ENCODE measurements at places on chromosomes 11 and 22. TPM values are rescaled to one million over a fixed set of nuclear protein-coding genes. Genes with fewer than 3 reads are reported as not detected.

Gene ADM2
- total RNA-seq, result 3.2 TPM

Gene OTOG
- 0.78 TPM for total RNA-seq

Gene CSF2RB
- not detected for total RNA-seq

Gene ROM1
- 0.86 TPM for total RNA-seq

Gene BTBD18
- total RNA-seq, result not detected

Gene ARRB1
- total RNA-seq, result 36.0 TPM

Gene TOM1
- total RNA-seq, result 38.2 TPM

Gene RBM4
- total RNA-seq, result 239 TPM

Gene DCDC1
- 7.3 TPM for total RNA-seq

GRCh38 chr22:46406349-46406748, 70.8 kb downstream of the TRMU start:
- DNase-seq, result no peak

DNA sequence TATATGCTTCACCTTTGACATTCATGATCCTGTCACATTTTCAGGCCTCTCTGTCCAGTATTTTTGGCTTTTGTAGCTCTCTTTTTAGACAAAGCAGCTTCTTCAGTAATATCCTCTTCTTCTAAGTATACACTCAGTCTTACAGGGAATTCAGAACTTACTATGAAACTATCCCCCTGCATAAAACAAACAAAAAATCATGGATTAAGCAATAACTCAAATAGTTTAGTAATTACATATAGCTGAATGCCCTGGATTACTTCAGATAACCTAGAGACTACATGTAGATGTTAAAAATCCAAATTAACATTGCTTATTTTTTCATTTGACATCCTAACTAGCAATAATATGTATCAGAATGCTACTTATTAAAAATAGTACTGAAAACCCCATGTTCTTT, 5.2 kb downstream of the TAF1D start:
- DNase-seq, result no peak

DNA sequence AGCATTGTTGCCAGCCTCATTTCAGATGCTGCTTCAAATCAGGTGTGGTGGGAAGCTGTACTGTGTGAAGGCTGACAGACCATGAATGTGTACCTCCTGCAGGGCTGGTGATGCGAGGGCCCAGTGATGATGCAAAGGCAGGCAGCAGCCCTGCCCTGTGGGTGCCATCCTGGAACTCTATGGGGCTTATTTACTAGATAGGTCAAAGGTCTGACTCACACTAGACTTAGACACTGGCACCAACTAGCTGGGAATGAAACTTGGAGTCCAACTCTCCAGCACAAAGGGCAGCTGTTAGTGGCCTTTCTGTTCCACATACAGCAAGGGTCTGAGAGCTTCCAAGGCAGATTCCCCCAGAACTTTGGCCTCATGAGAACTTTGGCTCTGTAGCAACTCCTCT, 138.4 kb downstream of the TTC17 start:
- DNase-seq, result no peak

DNA sequence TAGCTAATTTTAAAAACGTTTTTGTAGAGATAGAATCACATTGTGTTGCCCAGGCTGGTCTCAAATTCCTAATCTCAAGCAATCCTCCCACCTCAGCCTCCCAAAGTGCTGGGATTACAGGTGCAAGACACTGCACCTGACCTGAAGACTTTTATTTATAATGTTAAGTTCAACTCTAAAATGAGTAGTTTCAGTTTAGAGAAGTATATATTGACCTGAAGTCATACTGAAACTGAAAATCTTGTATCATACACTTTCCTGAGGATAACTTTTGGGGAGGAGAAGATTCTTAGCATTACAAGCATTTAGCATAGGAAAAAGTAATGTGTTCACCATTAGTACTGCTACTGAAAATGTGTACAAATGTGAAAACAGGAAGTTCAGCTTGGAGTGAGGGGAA, 249.3 kb downstream of the CASP12 start:
- no peak for DNase-seq

- no peak for DNase-seq
Measured at GRCh38 chr11:79227767-79228755, 212.8 kb downstream of the TENM4 start.

DNA sequence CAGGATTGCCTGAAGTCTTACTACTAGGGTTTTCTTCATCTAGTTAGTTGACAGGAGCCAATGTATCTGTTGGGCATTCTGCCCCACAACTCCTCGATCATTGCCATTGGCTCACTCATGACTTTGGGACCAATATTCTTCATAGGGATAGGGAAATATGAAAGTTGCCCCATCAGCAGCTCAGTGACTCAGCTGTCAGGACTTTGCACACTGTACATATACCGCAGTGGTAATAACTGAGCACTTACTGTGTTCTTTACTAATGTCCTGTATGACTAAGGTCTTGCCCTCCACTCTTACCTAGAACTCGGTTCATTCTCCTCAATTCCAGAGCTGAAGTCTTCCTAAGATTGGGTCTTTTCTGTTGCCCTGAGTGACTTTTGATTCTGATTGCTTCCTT, 46.8 kb upstream of the PGR start:
- no peak for DNase-seq

DNA sequence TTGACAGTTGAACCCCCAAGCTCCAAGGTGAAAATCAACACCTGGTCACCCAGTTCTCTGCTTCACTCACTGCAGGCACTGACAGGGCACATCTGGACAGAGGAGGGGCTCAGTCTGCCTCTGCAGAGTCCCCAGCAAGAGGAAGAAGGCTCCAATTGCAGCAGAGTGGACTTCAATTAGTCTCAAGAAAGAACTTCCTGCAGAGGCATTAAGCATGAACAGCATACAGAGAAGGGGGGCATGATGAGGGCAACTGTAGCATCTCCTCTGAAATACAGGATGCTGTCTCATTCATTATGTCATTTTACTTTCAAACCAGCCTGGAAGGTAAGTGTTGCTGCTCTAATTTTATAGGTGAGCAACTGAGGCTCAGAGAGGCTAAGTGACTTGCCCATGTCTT, 11.1 kb downstream of the GDPD5 start:
- no peak for DNase-seq

DNA sequence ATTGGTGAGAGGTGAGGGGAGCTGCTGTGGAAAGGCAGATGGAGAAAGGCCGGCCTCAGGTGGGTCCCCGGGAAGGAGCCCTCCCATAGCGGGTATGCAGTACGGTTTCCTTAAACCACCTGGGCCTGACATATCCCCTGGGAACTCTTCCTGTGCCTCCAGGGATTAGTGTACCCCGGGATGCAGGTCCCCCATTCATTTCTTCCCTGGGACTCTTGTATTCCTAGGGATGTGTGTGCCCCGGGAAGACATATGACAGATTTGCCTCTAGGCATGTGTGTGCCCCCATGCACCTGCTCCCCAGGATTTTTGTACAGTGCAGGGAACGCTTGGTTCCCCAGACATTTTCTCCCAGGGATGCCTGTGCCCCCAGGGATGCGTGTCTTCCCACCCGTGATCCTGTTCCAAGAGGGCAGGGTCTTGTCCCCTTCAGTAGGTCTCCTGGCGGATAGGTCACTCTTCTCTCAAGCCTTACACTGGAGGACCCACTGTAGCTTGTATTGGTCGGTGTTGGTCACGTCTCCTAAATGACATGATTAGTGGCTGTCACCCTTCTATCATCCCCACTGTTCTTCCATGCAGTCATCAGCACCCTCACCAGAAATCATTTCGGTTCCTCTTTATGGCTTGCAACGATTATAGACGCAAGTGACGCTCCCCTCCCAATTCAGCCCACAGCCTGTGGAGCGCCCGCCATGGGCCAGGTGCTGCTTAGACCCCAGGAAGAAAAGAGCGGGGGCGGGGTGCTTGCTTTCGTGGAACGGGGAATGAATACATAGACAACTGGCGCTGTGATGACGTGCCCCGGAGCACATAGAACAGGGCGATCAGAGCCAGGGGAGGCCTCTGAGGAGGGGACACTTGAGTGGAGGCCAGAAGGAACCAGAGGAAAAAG, 1.3 kb downstream of the PARVB start:
- DNase-seq, result no peak

GRCh38 chr11:33692013-33692504, 8.6 kb downstream of the C11orf91 start:
- DNase-seq, result no peak

GRCh38 chr11:111236383-111236782, 9.1 kb upstream of the POU2AF2 start:
- no peak for DNase-seq

DNA sequence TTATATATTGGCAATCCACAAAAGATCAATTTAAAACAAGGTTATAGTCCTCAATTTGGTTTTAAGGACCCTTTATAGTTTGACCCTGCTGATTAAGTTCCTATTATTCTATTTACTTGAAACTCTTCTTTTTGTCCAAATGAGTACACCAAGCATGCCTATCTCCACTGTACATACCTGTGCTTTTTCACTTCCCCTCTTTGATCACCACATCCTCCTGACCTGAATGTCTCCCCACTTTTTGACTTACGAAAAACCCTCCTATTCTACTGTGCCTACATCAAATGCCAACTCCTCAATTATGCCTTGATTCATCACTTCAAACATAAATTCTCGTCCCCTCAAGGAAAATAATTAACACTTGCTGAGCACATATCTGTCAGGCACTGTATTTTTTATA, 113.5 kb downstream of the SOX6 start:
- no peak for DNase-seq

- DNase-seq, result no peak
Measured at GRCh38 chr11:17718510-17718962, 835 bp upstream of the MYOD1 start.

DNA sequence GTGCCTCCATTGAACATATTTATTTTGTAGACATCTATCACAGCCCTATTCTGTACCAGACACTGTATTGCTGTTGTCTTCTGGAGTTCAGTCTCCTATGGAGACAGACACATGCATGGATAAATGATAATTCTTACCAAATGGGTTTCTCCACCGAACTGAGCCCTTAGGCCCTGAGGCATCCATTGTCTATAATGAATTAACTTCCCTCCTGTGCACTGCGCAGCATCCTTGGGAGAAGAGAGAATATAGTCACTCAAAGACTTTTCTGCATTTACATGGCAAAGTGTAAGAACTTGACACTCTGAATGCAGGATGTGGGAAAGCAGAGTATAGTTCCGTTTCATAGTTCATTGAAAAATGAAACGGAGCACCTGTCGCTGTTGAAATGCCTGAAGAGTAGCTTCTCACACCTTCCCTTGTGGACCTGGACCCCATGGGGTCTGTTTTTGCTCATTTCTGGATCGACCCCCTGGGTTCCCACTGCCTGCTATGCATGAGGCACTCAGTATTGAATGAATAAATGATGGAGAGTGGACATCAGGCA, 6.2 kb downstream of the ZNRF3 start:
- DNase-seq, result no peak

- DNase-seq, result no peak
Measured at GRCh38 chr11:37108436-37109285, 510.6 kb upstream of the RAG2 start.

GRCh38 chr11:128311742-128312719, 275.3 kb downstream of the ETS1 start:
- DNase-seq, result no peak

- no peak for DNase-seq
Measured at GRCh38 chr11:16800382-16800781, 61.9 kb downstream of the C11orf58 start.

GRCh38 chr11:117000014-117000737, 98.1 kb downstream of the SIK3 start:
- DNase-seq, result no peak

DNA sequence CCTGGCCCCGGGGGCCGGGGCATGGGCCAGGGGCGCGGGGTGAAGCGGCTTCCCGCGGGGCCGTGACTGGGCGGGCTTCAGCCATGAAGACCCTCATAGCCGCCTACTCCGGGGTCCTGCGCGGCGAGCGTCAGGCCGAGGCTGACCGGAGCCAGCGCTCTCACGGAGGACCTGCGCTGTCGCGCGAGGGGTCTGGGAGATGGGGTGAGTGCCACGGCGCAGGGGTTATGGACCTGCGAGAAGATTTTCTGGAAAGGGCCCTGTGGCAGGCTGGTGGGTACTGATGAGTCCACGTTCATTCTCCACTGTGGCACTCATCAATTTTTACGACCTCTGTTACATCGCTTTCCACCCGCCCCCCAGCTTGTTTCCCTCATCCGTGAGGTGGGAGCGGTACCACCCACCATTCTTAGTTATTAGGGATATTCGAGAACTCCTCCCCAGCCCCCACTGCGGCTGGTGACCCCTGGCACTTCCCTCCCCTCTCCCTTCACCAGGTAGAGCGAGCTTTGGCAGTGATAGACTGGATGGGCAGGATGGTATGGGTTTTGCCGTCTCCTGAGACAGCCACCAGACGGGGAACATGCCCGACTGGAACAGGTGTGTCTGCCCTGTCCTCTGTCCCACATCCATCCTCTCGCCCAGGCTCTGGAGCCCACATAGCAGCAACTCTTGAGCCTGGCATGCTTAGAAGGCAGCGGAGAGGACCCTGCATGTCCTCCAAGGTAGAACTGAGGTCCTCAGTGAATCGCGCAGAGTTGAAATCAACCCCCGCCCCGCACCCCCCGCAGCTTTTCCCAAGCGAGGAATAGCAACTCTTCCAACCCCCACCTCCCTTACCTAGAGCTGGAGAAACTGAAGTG, 562 bp downstream of the DGAT2 start:
- no peak for DNase-seq
